ENCODE measurements at places on chromosomes 2 and 18.

DNA sequence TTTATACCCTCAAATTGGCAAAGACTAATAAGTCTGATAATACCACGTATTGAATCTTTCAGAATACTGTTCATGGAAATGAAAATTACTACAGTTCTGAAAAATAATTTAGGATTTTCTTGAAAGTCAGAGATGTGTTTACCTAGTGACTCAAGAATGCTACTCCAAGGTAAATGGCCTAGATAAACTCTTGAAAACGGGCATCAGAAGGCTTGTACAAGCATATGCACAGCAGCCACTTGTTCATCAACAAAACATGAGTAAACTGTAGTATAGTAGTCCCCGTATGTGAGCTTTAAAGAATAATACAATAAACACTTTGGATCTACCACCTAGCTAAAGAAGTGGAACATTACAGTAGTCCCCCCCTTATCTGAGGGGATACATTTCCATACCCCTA lies 157.5 kb downstream of the THADA start:
- DNase-seq = no peak

GRCh38 chr2:43636621-43637020 lies 439 bp upstream of the PLEKHH2 start:
- no peak for DNase-seq

GRCh38 chr2:172813314-172813888 lies 77.8 kb downstream of the RAPGEF4 start:
- no peak for DNase-seq

DNA sequence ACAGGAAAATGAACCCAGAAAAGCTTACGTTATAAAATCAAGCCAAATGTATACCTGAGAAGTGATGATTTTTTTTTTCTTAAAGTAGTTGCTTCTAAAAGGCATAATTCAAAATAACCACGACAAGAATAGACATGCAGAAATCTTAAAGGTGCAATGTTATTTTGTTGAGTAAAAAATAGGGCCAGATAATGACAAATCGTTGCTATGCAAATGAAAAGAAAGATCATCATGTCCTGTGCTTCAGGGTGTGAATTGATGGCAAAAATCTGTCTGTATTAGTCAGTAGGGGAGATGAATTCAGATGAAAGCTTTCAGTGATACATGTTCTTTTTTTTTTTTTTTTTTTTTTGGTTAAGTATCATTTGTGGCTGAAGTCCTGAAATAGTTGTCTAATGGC lies 24.0 kb downstream of the LYPD6B start:
- DNase-seq = no peak
